ENCODE measurements at places on chromosomes 3 and 15. TPM values are rescaled to one million over a fixed set of nuclear protein-coding genes. Genes with fewer than 3 reads are reported as not detected.

Gene MRPL3
- 115 TPM for total RNA-seq

Gene MYL3
- total RNA-seq, result not detected

Gene SNUPN
- 27.4 TPM for total RNA-seq

Gene CHRNB4
- total RNA-seq, result not detected

Gene HCLS1
- 1.9 TPM for total RNA-seq

Data from epithelial cell of alveolus of lung (primary cell).